Left cardiac atrium (tissue), 4 donors: ENCODE measurements at places on chromosomes 7 and 10. TPM values are rescaled to one million over a fixed set of nuclear protein-coding genes. Genes with fewer than 3 reads are reported as not detected.

RNF148 gene
- total RNA-seq = 0.35 TPM

DNA sequence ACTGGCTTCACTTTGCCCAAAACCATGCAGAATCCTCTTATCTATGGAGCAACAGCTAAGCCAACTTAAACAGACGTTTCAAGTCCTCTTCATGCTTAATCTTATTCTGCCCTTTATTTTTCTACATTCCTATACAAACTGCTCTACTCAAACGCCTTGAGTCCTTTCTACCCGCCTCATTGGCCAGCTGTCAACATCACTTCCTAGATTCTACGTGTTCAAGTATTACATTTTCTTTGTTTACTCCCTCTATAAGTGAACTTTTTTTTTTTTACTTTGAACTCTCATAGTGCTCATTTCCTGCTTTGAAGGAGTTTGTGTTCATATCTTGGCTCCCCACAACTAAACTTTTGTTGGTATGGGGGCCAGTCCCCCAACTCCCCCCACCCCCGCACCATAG is 28.9 kb upstream of the SLC26A5 start:
- DNase-seq = no peak

GRCh38 chr10:35639021-35639727 is 2.9 kb downstream of the FZD8 start:
- no peak for DNase-seq

- no peak for DNase-seq
Measured at GRCh38 chr7:134785842-134786241, 6.4 kb downstream of the CALD1 start.

- no peak for DNase-seq
Measured at GRCh38 chr10:6394084-6394483, 186.0 kb downstream of the PRKCQ start.

- DNase-seq = no peak
Measured at GRCh38 chr7:105897999-105898398, 21.6 kb upstream of the ATXN7L1 start.

GRCh38 chr7:16068183-16068582 is 353.2 kb downstream of the CRPPA start:
- no peak for DNase-seq

GRCh38 chr7:1160670-1161021 is 650 bp upstream of the ZFAND2A start:
- DNase-seq = no peak

GRCh38 chr10:1629326-1630198 is 107.8 kb downstream of the ADARB2 start:
- no peak for DNase-seq

AASS gene
- 15.0 TPM for total RNA-seq

- DNase-seq = no peak
Measured at GRCh38 chr7:30029696-30030095, 1.5 kb downstream of the PLEKHA8 start.

DNA sequence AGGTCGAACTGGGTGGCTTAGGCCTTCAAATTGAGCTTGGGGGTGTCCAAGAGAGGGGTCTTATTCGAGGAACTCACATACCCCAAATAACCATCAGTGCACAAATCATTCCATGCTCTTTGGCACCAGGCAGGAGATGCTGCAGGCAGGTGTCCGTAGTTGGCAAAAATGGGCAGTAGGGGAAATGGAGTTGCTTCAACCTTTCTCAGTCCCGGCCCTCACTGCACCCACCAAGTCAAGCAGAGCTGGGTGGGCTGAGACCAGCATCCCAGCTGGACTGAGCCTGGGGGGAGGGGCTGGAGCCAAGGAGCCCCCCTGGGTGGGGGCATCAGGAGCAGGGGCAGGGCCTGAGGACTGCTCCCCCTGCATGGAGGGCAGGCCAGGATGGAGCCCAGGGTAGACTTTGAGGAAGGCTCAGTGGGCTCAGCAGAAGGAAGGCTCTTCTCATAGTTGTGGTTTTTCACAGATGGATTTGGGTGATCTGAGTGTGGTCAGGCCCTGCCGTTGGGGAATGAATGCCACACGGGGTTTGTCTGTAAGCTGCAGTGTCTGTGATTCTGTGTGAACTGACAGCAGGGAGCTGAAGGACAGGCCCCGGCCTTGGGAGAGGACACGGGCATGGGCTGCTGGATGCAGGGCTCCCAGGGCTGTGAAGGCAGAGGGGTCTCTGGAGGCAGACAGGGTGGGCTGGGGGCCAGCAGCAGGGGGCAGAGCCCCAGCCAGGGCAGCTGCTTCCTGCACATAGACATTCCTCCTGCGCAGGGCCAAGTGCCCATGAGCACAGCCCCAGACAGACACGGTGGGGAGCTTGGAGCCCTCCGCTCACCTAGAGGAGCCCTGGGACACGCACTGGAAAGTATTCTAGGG is 144.5 kb downstream of the ADCY1 start:
- no peak for DNase-seq

EFCAB10 gene
- total RNA-seq = not detected

ABCB1 gene
- total RNA-seq = 5.2 TPM

DNA sequence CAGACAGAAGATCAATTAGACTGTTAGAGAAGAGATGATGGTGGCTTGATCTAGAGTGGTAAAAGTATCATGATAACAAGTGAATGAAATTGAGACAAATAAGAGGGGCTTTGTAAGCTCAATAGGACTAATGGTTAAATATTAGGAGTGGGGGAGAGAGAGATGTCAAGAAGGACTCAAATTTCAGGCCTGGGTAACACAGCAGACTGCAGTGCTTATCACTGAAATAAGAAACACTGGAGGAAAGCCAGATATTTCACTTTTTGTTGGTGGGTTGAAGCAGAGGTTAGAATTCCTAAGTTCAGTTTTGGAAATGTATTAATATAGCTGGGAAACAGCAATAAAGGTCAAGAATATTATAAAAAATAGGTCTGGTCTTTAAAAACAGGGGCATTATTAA is 74.6 kb downstream of the ORC5 start:
- no peak for DNase-seq

- DNase-seq = no peak
Measured at GRCh38 chr7:128794020-128794419, 2.3 kb downstream of the CCDC136 start.

FGF8 gene
- total RNA-seq = not detected

FOXI2 gene
- not detected for total RNA-seq

DNA sequence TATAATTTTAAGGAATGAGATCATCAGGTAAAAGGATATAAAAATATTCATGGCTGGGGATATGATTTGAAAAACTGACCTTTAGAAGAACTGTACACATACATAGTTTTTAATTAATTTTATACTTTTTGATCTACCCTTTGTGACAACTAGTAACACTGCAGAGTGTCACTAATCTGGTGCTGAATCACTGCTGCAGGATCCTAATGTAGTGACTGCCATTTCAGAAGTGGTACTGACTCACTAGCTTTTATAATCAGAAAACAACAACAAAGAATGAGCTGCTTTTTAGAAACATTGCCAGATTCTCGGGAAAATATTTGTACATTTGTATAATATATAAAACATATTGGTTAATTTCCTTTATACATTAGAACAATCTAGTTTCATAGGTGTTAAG is 110.4 kb downstream of the HIPK2 start:
- DNase-seq = no peak
